T follicular helper cell (primary cell): ENCODE measurements at places on chromosomes 7 and 10.

- no peak for DNase-seq
Measured at GRCh38 chr10:45255706-45256105, 59.7 kb downstream of the OR13A1 start.

DNA sequence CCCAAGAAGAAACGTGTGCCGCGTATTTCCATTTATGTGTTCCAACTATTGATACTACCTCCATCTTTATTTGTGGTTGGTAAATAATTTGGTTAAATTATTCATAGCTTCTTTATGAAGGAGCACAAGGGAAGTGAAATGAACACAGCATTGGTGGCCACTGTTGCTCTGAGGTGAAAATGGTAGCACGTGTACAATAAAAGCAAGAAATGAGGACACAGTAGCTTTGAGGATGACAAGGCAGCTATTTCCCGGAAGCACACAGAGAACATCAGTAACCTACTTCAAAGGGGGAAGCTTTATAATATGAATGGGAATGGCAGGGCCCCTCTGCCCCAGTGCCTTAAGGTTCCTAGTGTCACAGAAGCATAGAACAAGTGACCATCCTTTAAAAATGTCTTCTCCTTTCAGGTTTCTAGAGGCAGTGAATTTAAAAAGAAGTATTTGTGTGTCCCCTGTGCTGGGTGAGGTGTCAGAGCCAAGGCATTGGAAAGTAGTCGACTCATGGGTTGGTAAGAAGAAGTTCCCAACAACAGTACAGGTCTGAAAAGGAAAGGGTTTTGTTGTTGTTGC is 78.8 kb downstream of the SGMS1 start:
- no peak for DNase-seq

GRCh38 chr10:17784688-17785087 is 24.5 kb upstream of the MRC1 start:
- DNase-seq = no peak

GRCh38 chr7:129702316-129702715 is 90.8 kb downstream of the NRF1 start:
- DNase-seq = no peak

- no peak for DNase-seq
Measured at GRCh38 chr10:69855346-69856111, 53.8 kb downstream of the COL13A1 start.

DNA sequence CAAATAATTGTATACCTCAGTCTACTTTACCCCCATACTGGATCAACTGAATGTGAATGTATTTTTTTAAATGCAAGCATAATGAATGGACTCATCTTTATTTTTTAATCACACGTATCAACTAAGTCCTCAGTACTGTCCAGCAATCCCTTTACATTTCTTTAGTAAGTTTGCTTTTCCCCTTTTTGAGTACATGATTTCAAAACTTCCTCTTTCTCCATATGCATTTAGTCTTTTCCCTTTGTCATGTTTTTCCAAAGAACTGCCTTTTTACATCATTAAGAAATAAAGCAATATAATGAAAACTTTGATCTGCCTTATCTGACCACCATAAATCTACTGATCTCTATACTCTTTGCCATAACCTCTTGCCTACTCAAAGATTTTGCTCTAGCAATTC is 182.5 kb upstream of the AKR1E2 start:
- DNase-seq = no peak

- no peak for DNase-seq
Measured at GRCh38 chr7:20927976-20928375, 141.3 kb upstream of the SP8 start.

DNA sequence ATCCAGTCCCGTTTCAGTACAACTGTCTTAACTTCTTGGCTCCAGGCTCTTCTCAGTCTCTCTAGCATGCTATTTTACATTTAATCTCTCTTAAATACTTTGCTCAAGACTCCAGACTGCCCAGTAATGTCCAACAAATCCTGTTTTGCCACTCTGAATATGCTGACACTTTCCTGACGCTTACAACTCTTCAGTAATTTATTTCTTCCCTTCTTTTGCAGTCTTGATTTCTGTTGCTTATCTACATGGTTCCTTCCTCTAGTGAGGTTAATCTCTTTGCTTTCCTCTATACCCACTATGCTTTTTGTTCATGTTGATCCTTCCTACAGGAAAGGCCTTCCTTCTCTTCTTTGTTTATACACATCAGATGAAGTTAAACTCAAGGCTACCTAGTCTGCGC is 23.7 kb downstream of the UMAD1 start:
- DNase-seq = no peak

- DNase-seq = no peak
Measured at GRCh38 chr10:131961777-131962662, 19.7 kb downstream of the BNIP3 start.

DNA sequence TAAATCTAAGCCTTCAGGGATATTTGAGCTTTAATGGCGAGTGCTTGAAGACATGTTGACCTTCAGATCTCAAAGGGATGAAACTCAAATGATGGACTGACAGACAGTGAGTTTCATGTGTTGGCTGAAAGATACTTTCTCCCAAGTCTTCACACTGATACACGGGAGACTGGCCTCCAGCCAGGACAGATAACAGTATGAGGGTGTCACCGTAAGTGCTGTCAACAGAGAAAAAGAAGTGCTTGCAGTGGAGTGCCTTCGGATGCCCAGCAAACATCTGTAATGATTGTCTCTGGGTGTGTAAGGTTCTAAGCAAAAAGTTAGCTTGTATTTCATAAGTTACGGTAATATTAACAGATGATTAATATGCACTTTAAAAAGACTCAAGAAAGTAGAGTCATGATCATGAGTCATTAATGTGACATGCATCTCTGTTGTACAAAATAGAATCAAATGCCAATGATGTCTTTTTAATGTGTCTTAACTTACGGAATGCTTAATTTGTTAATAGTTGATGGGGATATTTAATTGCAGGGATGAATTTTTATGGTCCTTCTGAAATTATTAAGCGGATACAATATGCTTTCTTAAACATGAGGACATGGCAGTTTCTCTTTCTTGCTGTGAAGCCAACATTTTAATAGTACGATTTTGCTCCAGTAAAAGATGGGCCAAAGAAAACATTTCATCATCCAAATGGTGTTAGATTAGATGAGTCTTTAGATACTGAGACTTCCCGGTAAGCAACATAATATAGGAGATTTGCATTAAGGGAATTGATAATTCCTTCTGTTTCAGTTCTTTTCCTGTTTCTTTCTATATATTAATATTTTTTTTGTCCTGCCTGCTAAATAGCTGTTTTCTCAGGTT is 292.5 kb downstream of the GALNT17 start:
- DNase-seq = no peak

- DNase-seq = no peak
Measured at GRCh38 chr7:128203047-128203491, 38.0 kb upstream of the LEP start.

DNA sequence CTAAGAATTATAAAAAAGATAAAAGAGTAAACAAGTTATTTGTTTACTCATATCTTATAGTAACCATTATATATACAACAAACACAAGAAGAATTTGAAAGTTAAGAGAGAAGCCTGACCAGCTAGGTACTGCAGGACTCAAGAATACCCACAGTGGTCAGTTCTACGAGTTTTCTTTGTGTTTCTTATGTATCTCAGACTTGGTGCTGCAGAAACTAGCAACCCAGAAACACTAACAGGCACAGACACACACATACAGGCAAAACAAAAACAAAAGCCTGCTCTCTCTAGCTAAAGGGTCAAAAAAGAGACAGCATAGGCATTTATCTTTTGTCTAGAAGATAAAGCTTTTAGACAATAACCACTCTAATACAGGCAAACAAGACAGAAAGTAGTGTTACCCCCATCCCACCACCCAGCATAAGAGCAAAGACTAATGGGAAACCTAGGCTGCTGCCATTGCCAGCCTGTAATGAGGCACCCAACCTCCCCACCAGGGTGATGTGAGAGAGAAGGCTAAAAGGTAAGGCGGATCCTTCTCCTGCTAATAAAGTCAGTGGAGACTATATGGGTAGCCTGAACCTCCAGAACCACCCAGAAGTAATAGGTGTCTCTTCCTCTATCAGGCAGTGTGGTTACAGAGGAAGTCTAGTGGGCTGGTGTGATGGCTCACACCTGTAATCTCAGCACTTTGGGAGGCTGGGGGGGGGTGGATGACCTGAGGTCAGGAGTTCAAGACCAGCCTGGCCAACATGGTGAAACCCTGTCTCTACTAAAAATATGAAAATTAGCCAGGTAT is 113.9 kb downstream of the DNAJC1 start:
- no peak for DNase-seq

- DNase-seq = no peak
Measured at GRCh38 chr10:118799777-118800176, 45.0 kb upstream of the CACUL1 start.

DNA sequence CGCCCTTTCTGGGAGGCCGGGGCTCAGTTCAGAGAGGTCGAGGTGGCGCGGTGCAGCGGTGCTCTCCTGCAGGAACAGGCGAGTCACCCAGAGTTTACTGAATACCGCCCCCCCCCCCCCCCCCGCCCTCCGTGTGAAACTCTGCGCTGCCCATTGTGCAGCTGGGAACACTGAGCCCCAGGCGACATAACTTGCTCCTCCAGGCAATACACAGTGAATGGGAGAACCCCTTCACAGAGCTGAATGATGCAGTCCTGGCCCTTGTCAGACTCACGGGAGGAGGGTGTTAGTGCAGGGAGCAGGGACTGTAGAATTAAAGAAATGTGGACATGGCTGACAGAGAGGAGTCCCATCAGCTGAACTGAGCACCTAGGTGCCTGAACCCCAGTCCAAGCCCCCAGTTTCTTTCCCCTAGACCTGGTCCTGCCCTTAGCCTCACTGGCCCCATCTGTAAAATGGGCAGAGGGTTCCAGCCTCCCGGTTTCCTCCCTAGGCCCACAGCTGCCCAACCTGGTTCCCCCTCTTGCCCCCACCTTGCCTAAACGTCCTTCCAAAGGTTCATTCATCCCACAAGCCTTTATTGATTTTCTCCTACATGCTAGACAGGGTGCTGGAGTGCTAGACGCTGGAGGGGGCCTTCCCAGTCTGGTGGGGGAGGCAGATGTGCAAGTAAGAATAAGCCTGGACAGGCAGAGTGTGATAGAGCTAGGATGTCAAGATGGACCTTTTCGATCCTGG is 869 bp upstream of the LOXL4 start:
- DNase-seq = no peak

DNA sequence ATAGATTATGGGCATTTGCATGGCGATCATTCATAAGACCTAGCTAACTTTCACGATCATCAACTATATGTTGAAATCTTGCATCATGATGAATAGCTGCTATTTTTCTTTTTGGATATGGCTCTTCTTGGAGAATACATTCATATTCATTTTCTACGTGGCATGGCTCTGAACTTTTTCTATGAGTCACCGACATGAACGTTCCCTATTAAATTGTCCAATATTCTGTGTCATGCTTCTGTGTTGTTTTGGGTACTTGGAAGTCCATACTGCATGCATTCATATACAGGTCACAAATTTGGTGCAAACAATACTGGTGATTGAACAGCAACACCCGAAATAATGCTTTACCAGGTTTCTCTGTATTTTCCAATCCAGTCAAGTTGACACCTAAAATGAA is 37.9 kb upstream of the ANKRD1 start:
- DNase-seq = no peak

DNA sequence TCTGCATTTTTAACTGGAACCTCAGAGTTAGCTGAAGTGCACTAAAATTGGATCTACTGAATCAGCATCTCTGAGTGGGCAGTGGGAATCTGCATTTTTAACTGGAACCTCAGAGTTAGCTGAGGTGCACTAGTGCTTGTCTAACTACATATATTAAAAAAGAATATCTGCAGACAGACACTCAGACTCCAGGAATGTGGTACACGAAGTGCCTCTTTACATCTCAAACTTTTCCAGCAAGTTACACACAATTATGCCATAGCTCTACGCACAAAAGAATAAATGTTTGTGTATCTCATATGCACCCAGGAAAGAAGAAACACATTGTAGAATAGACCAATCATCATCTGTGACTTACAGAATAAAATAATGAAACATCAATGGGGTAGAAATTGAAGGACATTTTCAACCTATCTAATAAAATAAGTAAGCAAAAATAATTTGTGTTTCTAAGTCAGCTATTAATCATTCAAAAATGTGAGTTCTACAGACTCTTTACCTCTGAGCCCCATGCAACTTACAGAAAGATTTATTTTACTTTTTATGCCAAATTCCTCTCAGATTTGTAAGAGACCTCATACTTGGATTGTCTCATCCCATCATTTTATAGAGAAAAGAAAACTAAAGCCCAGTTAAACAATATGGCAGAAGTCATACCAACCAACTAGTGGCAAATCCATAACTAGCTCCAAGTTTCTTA is 28.3 kb downstream of the PPP1R3A start:
- DNase-seq = no peak

- DNase-seq = no peak
Measured at GRCh38 chr7:149772241-149772955, 990 bp downstream of the ZNF467 start.

GRCh38 chr7:130346177-130346905 is 1.7 kb downstream of the CPA5 start:
- no peak for DNase-seq
